RPMI7951 (cell line): ENCODE measurements at places on chromosomes 11 and 22.

DNA sequence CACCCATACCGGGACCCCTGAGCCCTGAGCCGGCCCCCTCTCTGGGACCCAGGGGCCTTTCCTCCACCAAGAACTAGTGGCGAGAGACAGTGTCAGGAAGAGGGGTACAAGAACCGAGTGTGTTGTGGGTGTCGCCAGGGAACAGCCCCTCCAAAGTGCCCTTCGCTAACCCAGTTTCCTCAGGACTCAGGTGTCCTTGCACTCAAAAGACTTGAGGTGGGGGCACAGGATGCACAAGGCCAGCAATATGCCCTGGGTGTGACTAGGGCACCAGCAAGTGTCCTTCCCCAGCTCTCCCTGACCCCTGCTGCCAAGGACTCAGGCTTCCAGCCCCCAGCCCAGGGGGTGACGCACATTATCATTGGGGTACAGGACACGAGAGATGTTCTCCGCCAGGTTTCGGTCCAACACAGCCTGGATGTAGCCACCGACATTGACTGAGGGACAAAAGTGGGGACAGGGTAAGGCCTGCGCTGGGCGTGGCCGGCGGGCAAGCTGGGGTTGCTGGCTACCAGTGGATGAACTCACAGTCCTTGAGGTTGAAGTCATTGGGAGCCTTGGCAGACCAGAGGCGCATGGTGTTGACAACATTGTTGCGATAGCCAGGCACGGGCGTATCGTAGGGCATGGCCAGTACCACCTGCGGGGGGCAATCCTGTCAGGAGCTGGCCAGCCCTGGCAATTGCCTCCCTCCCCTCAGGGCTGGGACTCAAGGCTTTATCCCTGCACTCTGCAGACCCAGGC lies 4.7 kb downstream of the PYGM start:
- no peak for DNase-seq

DNA sequence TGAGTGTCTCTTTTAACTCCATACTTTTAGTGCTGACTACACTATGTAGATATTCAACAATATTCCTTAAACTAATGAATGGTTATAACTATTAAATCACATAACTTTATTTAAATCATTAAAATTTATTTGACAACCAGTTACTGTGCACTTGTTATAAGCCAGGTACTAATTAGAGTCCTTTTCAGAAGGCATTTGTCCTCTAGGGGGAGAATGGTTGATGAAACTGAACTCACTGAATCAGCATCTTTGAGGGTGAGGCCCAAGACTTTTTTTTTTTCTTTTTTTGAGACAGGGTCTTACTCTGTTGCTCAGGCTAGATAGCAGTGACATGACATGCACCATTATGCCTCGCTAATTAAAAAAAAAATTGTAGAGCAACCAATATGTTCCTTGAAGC lies 515.6 kb upstream of the CCDC90B start:
- no peak for DNase-seq

DNA sequence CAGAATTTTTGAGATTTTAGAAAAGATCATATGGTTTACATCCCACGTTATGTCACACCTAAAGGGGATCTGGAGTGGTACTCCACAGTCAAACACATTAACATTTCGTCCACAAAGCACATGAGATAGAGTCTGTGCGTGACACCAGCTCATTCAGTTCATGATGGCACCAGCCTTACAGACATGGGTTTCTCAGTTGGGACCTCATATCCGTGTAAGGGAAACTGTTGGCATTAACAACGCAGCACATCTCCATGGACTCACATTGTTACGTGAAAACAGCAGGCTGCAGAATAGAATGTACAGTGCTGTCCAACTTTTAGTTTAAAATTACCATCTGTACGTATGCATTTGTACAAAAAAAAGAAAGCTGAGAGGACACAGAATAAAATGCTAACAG lies 14.0 kb downstream of the RIC8A start:
- no peak for DNase-seq

DNA sequence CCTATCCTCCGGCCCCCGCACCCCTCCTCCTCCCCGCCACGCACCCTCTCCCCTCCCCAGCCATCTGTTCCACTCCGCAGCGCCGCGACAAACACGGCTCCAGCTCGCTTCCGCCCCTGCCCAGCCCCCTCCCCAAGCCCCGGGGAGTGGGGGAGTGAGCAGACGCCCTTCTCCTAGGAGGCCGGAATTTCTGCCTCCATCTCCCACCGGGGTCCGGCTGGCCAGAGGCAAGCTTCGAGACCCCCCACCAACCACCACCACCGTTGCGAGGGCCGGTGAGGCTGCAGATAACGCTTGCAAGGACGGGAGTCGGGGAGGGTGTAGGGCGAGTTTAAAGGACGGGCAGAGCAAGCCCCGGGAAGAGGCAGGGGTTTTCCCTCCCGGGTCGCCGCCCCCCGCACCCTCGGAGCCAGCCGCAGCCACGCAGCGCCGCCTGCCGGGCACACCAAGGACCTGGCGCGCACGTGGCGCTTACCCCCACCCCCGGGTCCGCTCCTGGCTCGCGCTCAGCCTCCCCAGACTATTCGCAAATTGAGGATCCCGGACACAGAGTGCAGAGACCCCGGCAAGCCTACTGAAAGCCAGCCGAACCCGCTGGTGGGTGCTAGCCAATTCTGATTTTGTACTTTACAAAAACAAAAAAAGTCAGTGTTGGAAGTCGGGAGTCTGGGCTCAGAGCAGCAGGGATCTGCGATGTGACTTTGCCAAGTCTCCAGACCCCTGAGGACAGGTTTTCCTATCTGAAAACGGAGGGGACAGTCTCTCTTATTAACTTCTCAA lies 22.6 kb downstream of the RTN4RL2 start:
- no peak for DNase-seq

GRCh38 chr11:119590651-119591351 lies 138.2 kb downstream of the NECTIN1 start:
- peak; percentile 66 for DNase-seq

- no peak for DNase-seq
Measured at GRCh38 chr11:41284354-41284753, 175.1 kb downstream of the LRRC4C start.

DNA sequence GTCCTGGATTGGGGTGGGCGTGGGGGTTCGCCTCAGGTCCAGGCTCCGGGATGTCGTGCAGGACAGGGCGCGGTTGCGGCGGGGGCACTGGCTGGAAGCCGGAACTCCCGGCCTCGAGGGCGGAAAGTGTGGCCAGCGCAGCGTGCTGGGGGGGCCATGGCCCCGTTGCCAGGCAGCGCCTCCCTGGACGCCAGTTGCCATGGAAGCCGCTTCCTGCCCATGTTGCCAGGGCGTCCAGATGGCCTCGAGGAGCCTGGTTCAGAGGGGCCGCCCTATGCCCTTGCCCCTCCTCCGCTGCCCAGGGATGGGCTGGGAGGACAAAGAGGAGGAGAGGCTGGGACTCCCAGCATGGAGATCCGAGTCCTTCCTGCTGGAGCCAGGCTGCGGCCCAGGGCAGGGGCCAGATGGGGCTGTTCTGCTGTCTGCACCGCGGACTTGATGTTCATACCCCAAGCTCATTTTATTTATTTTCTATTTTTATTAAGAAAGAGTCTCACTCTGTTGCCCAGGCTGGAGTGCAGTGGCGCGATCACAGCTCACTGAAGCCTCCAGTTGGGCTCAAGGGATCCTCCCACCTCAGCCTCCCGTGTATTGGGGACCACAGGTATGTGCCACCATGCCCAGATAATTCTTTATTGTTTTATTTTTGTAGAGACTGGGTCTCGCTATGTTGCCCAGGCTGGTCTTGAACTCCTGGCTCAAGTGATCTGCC lies 4.6 kb upstream of the CCDC188 start:
- DNase-seq: peak; percentile 88

- no peak for DNase-seq
Measured at GRCh38 chr22:45966320-45966894, 10.6 kb downstream of the WNT7B start.

GRCh38 chr22:38070250-38070921 lies 13.2 kb downstream of the PICK1 start:
- DNase-seq: no peak

DNA sequence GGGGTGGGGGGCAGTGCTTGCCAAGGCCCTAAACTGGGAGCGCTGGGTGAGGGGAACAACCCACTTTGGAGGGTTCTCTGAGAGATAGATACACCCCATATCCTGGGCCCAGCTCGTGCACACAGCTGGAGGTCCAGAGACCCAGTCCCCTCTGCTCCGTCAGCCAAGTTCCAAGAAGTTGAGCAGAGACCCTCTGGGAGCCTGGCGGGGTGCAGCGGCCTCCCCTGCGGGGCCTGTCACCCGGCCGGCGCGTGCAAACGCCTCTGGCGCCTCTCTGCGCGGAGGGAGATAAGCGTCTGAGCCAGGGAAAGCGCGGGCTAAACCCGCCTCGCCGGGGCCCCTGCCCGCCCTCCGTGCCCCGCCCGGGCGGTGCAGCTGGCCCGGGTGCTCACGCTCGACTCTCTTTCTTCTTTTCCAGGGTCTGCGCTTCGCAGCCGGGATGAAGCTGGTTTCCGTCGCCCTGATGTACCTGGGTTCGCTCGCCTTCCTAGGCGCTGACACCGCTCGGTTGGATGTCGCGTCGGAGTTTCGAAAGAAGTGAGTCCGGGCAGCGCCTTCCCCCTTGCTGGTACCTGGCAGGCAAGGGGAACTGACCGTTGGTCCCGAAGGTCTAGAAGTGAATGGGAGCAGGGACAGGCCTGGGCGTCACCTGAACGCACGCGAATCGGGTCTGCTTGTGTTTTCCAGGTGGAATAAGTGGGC lies 540 bp downstream of the ADM start:
- DNase-seq: no peak

- DNase-seq: peak; percentile 84
Measured at GRCh38 chr22:39090426-39091064, 6.5 kb upstream of the APOBEC3H start.

GRCh38 chr11:87974797-87975196 lies 200.4 kb downstream of the RAB38 start:
- no peak for DNase-seq

- no peak for DNase-seq
Measured at GRCh38 chr11:14768526-14769188, 123.4 kb downstream of the CYP2R1 start.

DNA sequence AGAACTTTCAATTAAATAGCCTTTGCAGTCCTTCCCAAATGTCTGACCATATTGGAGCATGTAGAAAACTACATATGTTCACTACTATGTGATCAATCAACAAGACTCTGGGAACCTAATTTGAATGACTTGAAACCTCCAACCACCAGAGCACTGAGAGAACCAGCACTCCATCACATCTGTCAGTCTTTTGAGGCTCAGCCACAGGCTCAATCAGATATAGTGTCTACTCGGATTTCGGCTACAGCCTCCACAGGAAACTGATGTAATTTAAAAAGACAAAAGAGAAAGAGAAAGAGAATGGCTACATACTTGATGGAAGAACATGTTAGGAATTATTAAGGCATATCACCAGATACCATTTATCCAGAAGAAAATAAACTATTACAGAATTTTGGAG lies 859.0 kb downstream of the FAM181B start:
- no peak for DNase-seq

DNA sequence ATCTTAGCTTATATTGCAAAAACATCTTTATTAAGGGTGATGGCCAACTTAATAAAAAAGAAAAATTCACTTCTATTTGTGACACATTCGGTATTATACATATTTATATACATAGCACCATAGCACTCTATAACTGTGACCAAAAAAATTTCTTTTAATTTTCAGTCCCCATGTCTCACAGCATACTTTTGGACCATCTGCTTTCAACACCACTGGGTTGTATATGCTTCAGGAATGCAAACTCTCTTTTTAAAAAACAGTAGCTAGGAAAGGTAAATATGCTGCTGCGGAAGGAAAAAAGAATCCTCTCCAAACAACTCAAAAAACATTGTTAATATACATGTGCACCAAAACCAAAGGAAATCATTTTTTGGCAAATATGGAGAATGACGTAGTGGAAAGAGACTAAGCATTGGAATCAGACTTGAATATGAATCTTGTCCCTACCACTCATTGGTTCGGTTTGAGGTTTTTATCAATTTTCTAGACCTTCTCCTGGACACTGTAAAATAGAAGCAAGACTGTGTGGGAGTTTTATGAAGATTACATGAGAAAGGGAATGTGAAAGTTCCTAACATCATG lies 227.9 kb downstream of the BLID start:
- DNase-seq: no peak

- DNase-seq: no peak
Measured at GRCh38 chr22:30285846-30286200, 3.5 kb downstream of the CASTOR1 start.

- DNase-seq: no peak
Measured at GRCh38 chr11:103031834-103032233, 60.1 kb downstream of the DCUN1D5 start.

GRCh38 chr22:40363059-40363458 lies 7.3 kb upstream of the SGSM3 start:
- DNase-seq: no peak

DNA sequence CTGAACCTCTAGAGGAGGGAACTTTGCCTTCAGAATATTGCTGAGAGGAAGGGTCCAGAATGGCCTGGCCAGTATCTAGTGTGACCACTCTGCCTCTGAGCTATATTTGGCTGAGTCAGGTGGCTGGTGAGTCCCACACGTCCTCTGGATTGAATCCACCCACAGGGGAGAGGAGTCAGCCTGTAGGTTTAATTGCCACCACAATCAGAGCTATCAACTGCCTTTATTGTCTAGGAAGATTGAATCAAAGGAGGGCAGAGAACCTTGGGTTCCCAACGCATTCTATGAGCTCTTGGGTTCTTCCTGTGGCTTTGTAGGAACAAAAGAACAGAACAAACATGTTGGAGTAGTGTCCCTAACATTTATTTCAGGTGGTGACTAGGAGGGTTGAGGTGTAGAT lies 67.7 kb downstream of the ST3GAL4 start:
- no peak for DNase-seq

- DNase-seq: peak; percentile 84
Measured at GRCh38 chr11:14413307-14414069, 54.5 kb upstream of the RRAS2 start.

GRCh38 chr22:45212992-45213751 lies 27.5 kb downstream of the KIAA0930 start:
- DNase-seq: peak; percentile 46

DNA sequence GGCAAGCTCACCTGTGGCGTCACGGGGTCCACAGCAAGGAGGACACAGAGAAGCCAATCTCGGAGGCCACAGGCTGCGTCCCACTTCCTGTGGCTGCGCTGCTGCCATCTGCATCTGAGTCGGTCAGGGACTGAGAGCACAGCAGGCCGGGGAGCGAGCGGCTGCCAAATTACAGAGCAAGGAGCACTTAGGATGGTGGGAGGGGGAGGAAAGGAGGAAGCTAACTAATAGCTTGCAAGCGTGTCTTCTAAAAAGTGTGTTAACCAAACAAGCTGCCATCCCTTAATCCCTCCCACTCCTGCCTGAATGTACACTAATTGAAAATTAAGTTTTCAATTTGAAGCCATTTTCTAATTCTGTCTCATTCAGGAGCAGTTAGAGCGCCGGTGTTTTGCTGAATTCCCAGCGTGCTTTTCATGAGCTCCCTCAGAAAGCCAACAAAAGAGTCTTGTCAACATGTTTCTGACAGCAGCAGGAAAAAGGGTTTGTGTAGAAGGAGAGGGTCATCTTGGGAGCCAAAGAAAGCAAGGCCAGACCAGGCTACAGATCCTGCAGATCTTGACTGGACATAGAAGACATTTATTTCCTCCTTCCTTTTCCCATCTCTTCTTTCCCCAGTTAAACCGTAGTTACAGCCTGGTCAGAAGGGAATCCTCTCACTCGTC lies 42.4 kb upstream of the API5 start:
- DNase-seq: no peak

GRCh38 chr22:44608597-44609399 lies 93.2 kb upstream of the PRR5 start:
- DNase-seq: no peak

GRCh38 chr11:133947321-133947756 lies 9.4 kb downstream of the IGSF9B start:
- DNase-seq: peak; percentile 62

- DNase-seq: peak; percentile 76
Measured at GRCh38 chr11:63917692-63918506, 935 bp upstream of the RCOR2 start.
